ENCODE measurements at places on chromosomes 7 and 10.
A peak's percentile ranks its signal among the peaks of the same experiment; 100 is the strongest.

- DNase-seq: no peak
Observed at GRCh38 chr10:8041284-8041991, 13.1 kb upstream of the GATA3 start.

DNA sequence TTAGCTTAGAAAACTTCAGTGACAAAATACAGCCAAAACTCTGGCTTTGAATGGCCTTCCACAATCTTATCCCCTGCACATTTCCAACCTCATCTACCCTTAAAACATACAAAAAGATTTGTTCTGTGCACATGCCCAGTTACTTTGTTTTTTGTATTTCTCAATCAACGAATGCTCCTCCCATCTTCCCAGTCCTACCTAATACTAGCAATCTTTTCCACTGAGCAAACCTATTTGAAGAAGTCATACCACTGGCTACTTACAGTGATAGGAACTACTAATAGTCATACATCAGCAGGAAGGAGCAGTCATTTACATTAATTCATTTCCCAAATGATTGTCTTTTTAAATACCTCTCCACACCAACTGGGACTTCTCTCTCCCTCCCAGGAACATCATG is 2.5 kb downstream of the USP54 start:
- DNase-seq: no peak

- no peak for DNase-seq
Observed at GRCh38 chr7:151626422-151627115, 106.9 kb upstream of the RHEB start.

GRCh38 chr7:27947586-27948278 is 207.8 kb downstream of the TAX1BP1 start:
- DNase-seq: no peak

DNA sequence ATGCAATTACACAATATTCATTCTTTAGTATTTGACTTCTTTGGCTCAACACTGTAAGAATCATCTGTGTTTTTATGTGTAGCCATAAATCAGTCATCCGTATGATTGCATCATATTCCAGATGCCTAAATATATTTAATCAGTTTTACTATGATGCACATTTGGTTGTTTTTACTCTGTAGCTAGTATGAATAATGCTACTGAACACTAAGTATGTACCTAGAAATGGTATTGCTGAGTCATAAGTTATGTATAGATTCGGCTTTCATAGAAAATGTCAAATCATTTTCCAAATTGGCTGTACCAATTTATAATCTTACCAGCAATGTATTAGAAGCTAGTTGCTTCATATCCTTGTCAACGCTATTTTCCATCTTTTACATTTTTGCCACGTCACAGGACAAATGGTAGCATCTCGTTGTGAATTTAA is 197.3 kb upstream of the PLXNA4 start:
- no peak for DNase-seq

- peak; percentile 41 for DNase-seq
Observed at GRCh38 chr10:119652361-119652730, 1.2 kb downstream of the BAG3 start.

All from urothelium cell line (cell line).